ENCODE measurements at places on chromosomes 1 and 21. TPM values are rescaled to one million over a fixed set of nuclear protein-coding genes. Genes with fewer than 3 reads are reported as not detected.

DNA sequence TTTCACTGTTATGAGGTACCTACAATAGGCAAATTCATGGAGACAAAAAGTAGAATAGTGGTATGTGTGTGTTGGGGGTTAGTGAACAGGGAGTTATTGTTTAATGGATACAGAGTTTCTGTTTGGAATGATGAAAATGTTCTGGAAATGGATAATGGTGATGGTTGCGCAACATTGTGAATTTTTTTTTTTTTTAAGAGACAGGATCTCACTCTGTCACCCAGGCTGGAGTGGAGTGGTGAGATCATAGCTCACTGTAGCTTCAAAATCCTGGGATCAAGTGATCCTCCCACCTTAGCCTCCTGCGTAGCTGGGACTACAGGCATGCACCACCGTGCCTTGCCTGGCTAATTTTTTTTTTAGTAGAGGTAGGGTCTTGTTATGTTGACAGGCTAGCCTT, 34.5 kb upstream of the TRABD2B start:
- DNase-seq = no peak

DNA sequence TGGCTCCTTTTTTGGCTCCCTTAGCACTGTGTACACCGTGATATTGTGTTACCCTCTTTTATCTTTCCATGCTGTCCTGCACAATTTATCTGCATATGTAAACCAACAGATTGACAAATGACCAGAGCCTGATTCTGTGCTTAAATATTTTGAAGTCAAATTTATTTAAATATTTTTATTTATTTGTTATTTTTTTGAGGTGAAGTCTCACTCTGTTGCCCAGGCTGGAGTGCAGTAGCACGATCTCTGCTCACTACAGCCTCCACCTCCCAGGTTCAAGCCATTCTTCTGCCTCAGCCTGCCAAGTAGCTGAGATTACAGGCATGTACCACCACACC, 12.8 kb downstream of the PMF1 start:
- no peak for DNase-seq

Gene GRIK1
- not detected for total RNA-seq

DNA sequence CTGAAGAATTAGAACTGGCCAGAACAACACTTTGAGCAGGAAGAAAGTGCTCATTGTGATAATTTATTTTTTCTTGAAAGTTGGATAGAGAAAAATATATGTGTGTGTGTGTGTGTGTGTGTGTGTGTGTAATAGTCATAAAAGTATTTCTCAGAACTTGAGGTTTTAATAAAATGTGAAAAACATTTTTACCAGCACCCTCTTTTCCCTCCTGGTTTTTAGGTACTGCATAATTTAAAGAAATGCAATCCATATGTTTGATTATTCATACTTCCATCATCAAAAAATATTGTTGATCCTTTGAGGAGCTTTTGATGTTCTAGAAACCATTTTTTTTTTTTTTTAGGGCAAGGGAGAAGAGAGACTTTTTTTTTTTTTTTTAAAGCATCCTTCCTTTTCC, 66.8 kb upstream of the JUN start:
- no peak for DNase-seq

DNA sequence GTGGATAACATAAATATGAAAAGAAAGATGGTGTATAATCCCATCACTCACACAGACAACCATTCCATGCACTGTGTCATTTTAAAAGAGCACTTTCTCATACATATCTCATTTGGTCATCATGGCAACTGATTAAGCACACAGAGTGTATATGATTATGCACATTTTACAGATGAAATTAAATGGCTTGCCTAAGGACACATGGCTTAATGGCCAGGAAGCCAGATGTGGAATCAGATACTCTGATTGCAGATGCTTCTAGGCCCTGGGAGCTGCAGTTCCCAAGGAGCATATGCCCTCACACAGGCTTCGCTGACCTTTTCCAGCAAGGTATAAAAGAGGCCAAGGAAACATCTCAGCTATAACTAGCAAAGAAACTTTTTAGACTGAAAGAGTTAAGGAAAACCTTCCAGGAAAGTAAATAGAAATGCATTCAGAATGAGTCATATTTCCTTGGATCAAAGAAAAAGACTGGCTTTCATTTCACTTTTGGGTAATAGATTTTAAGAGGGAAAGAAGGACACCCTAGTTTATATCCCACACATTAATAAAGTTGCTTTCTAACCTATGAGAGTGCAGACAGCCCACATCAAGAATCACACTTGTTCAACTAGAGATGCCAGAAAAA, 19.6 kb upstream of the FAM89A start:
- no peak for DNase-seq

GRCh38 chr1:201218409-201218808, 27.8 kb downstream of the IGFN1 start:
- DNase-seq = no peak

Gene S100A9
- 17.4 TPM for total RNA-seq

- DNase-seq = no peak
Measured at GRCh38 chr1:86277936-86278335, 118.2 kb downstream of the ODF2L start.

Gene KCND3
- total RNA-seq = 15.8 TPM

DNA sequence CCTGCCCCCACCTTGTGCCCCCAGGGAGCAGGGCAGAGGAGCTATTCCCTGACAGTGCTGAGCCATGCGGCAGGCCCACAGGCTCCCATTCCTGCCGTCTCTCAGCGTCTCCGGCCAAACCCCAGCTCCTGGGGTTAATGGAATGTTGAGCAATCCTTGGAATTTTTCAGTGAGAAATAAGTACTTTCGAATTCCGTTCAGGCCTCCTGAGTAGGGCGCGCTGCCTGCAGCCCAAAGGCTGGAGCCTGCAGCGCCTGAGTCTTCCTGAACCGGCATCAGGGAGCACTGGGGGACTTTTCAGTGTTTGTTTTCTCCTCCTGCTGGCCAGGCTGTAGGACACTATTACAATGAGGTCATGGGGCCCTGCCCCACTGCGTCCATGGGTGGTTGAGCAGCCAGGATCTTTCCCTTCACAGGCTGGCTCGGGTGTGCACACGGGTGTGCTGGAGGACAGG, 33.3 kb upstream of the CSF1 start:
- DNase-seq = peak; percentile 85

Gene CELA3B
- total RNA-seq = not detected

Gene C1orf87
- not detected for total RNA-seq

Gene BTG3
- total RNA-seq = 27.4 TPM

DNA sequence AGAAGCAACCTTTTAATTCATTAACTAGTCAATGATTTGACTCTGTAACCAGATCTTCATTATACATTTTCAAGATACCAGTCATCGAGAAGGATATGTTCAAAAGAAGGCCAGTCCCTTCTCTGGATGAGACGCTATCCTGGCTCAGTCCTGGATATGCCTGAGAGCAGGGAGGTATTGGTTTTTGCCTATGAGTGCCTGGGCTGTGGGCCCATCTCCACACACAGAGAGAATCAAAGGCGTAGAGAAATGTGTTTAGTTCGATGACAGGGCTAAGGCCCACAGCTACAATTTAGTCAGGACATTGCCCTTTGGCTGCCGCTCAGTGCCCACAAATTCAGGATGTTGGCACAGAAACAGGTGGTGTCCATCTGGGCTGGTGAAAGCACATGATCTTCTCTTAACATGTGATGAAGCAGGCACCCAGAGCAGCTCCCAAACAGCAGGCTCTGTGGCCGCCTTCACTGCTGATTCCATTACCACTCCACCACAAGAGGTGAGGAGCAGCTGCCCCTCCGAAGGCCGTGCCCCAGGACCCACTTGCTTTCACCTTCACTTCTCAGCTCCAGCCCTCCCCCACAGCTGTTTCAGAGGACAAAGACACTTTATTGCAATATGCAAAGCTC, 24.7 kb downstream of the ACKR1 start:
- no peak for DNase-seq

Gene ACTN2
- total RNA-seq = 6.4 TPM

DNA sequence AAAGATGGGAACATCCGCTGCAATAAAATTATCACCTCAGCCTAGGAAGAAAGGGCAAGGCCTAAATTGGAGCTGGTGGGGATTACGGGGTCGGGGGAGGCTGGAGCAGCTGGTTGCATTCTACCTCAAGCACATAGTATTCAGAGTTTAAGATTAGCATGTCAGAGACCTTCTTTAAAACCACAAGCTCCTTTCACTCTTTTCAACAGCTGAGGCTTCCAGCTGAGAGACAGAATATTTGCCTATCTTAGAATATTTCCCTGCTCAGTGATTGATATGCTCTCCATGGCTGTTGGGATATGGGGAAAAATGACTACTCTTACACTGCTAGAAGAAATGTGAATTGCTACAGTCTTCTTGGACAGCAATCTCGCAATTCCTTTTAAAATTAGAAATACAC, 248.6 kb downstream of the TBX15 start:
- no peak for DNase-seq

GRCh38 chr1:53501065-53502005, 42.1 kb downstream of the DMRTB1 start:
- DNase-seq = no peak

GRCh38 chr1:211326528-211327345, at the start of gene TRAF5:
Gene TRAF5, plus strand, starts transcription at chr1:211326833. Its CDS starts 26,407 bp downstream, at chr1:211353240.
- peak; percentile 86 for DNase-seq

GRCh38 chr21:30714946-30715345, 3.6 kb downstream of the KRTAP21-3 start:
- no peak for DNase-seq

- no peak for DNase-seq
Measured at GRCh38 chr1:1210726-1211540, 3.0 kb downstream of the TNFRSF4 start.

Gene HAO2
- total RNA-seq = 0.73 TPM

GRCh38 chr1:208065862-208066261, 154.9 kb upstream of the CD34 start:
- no peak for DNase-seq

DNA sequence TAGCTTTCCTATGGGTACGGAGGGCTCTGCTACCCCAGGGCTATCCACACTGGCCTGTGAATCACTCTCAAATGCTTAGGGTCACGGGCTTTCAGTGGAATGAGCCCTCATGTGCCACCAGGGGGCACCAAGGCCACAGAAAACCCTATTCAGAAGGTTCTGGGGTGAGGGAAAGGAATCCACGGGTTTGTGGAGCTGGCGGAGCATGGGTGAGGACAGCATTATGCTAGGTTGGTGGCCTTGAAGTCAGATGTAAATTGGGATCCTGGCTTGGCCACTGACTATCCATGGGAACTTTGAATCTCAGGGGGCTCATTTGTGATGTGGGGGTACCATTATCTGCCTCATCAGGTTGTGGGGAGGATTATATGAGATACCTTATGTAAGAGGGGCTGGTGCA, 5.1 kb upstream of the LAMTOR5 start:
- peak; percentile 87 for DNase-seq

Gene C4BPA
- total RNA-seq = not detected

Gene GUK1
- 326 TPM for total RNA-seq

- no peak for DNase-seq
Measured at GRCh38 chr1:201734786-201735185, 94.2 kb upstream of the IPO9 start.

Gene DIPK1A
- total RNA-seq = 13.0 TPM

- peak; percentile 91 for DNase-seq
Measured at GRCh38 chr21:45302082-45303061, 14.7 kb upstream of the POFUT2 start.

- no peak for DNase-seq
Measured at GRCh38 chr1:32797456-32797855, 19.7 kb downstream of the YARS1 start.

Gene FOXO6
- not detected for total RNA-seq

Gene FLG2
- total RNA-seq = not detected

Gene TTC3
- total RNA-seq = 538 TPM

GRCh38 chr1:171965777-171966176, 124.5 kb downstream of the DNM3 start:
- no peak for DNase-seq

DNA sequence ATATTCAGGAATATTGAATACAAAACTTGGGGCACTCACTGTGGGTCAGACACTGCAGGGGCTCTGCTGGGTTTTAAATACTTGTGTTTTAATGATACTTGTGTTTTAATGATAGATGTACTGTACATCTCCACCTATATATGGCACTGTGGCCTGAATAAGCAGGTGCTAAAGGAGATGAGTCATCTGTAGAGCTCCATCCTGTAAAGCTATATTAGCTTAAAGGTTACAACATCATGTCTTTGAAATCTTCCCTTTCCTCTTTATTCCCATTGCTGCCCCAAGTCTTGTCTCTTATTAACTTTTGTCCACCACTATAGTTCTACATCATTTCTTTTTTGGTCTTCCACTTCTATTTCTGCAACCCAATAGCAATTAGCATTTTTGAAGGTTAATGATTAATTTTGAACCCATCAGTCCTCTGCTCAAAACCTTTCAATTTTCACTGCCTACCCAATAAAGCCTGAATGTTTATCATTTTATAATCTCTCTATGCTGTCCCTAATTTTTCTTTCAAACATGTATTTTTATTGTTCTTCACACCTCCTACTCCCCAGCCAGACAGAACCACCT, 113.3 kb upstream of the PTGFR start:
- DNase-seq = no peak

Gene TTC22
- 65.2 TPM for total RNA-seq

GRCh38 chr1:7009741-7010525, 224.7 kb downstream of the CAMTA1 start:
- DNase-seq = no peak

DNA sequence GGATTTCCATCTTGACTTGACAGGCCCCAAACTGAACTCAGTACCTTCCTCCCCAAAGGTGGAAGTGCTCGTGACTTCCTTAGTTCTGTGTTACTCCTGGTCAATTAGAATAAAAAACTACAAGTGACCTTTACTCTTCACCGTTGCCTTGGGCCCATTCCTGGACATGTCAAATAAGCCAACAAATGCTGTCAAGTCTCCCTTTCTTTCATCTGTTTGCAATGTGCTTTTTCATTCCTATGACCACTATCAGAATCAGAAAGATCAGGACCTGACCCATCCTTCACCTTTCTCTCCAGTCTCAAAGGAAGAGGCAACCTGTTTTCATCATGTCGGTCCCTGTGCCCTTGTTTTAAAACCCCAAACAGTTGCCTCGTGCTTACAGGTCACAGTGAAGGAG, 4.9 kb upstream of the KCNJ10 start:
- DNase-seq = no peak

Gene CELA2A
- not detected for total RNA-seq

Gene KIF21B
- total RNA-seq = 3.2 TPM

Gene SPATA45
- not detected for total RNA-seq

Gene OR6N1
- not detected for total RNA-seq

Gene C1orf185
- total RNA-seq = not detected

DNA sequence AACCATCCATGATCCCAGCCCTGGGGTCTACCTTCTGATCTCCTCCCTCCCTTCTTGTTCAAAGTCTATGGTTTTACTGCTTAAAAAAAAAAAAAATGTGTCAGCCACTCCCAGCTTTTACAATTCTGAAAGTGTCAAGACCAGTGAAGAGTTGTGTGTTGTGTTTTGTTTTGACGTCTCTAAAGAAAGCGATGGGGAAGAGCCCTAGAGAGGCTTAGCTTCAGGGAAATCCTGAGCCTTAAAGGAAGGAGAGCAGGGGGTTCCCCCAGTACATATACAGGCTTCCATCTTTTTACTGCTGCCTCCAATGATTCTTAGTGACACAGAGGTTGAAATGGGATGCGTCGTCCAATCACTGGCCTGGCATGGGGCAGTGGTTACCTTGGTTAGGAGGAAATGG, 13.9 kb upstream of the FMOD start:
- no peak for DNase-seq

Gene GSTM1
- not detected for total RNA-seq

- DNase-seq = peak; percentile 45
Measured at GRCh38 chr1:66984491-66984890, 59.7 kb downstream of the MIER1 start.
